HT1080 (cell line): ENCODE measurements at places on chromosomes 12 and 14. TPM values are rescaled to one million over a fixed set of nuclear protein-coding genes. Genes with fewer than 3 reads are reported as not detected.

The DAD1 gene
- total RNA-seq, result 280 and 308 TPM in 2 replicates

The SIX4 gene
- total RNA-seq, result 20.7 and 31.6 TPM in 2 replicates

The SLC24A4 gene
- total RNA-seq, result 0.03 TPM in 1 of 2 replicates, not detected in the other

GRCh38 chr14:91360490-91361232 lies 57.0 kb downstream of the CCDC88C start:
- DNase-seq, result no peak

DNA sequence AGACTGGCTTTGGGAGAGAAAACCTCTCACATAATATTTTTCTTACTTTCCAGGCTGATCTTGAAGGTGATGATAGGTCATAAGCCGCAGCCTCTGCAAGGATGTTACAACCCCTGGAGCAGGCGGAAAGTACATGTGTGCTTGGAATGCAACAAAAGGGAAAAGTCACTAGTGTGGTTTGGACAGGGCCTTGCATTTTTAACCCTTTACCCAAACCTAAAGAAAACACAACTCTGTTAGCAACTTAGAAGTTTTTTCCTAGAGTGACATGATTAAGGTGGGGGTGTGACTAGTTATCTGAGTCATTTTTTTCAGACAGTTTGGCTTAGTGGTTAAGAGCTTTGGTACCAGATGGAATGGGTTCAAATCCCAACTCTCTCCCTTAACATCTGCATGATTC lies 97.0 kb downstream of the TMEM30B start:
- DNase-seq, result peak; percentile 96

GRCh38 chr12:6953442-6954315 lies 2.5 kb downstream of the PTPN6 start:
- peak; percentile 33 for DNase-seq

DNA sequence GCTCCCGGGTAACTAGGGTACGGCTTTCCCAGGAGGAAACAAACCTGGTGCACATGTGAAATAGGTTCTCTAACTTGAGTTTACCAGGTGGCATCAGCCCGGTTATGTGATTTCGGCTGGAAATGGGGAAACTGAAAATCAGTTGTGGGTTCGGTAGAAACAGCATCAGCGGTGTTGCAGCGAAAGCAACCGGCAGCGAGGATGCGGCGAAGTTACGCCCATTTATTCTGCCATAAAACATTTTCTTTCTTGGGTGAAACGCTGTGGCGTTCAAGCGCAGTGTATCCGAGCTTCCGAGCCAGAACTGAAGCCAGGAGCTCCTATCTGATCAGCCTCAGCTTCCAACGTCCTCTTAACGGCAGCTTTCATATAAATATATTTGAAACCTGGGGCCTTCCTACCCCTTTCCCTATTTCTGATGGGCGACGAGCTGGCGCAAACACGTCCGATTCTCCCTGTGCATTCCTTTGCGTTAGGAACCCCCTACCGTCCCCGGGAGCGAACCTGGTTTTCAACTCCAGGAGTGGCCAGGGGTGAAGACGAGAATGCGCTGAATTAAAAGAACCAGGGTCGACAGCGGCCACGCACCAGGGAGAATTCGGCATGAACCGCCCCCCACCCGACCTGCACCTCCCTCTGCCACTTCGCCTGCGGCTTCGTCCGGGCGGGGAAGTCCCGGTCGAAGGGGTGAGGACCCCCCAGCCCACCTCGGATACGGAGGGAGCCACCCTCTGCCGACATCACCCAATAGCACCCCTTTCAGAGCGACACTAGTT lies 1.6 kb downstream of the DPF3 start:
- DNase-seq, result peak; percentile 30

GRCh38 chr14:84404246-84404645 lies 1125.7 kb upstream of the FLRT2 start:
- DNase-seq, result no peak

- DNase-seq, result no peak
These were observed 502.9 kb upstream of the SYT1 start for GRCh38 chr12:78361683-78362082.
